Cerebellar nuclear complex (tissue), 1 donor: ENCODE measurements at places on chromosomes 2 and 18.

DNA sequence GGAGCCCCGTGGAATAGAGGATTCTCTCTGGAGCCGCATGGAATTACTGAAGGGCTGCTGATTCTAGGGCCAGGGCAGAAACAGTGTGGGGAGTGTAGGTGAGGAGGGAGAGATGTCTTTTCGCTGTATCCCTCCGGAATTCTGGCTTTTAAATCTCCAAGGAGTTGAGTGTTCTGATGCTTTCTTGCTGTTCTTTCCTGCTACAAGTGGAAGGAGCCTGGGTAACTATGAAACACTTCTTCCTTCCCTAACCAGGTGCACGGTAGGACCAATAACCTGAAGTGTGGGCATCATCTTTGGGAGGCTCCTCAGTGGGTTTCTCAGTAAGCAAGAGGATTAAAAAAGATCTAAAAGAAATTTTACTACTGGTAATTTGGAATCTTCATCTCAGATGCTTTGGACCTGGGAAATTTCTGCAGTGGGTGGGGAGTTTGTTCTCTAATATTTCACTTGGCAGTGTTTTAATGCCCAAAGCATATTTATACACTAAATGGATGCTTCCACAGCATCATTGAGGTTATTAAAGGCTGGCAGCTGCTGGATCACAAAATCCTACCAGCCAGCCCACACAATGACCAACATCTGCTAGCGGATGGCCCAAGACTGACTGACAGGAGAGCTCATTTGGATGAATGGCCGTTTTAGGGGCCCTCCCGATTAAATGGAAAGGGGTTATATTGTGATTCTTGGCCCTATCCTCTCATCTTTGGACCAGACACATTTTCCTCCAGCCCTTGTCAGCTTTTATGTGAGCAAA, 2.1 kb downstream of the EML6 start:
- no peak for DNase-seq

- no peak for DNase-seq
These were observed 39.2 kb downstream of the GALNT1 start for GRCh38 chr18:35620765-35621164.

- no peak for DNase-seq
These were observed 101.9 kb downstream of the CTIF start for GRCh38 chr18:48640566-48641270.

GRCh38 chr2:159054985-159055384, 86.5 kb downstream of the TANC1 start:
- no peak for DNase-seq

- no peak for DNase-seq
These were observed 78.5 kb downstream of the SPRED2 start for GRCh38 chr2:65353927-65354326.

DNA sequence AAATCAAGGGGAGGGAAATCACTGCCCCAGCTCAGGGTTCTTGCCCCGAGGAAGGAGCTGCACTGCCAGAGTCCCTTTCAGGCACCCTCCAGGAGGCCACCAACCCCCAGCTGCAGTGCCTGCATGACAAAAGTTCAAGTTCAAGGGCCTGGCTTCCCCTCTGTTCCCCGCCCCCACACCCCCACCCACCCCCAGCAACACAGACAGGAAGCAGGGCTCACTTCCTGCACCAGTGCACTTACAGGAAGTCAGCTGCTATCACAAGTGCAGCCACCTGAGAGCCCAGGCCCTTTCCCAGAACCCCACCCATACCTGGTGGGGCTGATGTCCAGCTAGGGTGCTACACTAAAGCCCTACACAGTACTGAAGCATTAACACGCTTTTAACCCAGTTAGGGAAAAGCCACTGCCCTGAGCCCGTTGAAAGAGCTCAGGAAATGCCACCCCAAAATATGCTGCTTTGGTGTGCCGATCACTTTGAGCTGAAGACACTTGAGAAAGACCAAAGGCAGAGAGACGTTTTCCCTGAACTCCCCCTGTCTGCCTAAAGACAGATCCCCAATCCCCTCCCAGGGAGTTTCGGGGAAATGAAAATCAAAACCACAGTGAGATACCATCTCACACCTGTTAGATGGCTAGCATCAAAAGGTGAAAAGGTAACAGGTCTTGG, 109.9 kb upstream of the CAB39 start:
- DNase-seq: no peak

DNA sequence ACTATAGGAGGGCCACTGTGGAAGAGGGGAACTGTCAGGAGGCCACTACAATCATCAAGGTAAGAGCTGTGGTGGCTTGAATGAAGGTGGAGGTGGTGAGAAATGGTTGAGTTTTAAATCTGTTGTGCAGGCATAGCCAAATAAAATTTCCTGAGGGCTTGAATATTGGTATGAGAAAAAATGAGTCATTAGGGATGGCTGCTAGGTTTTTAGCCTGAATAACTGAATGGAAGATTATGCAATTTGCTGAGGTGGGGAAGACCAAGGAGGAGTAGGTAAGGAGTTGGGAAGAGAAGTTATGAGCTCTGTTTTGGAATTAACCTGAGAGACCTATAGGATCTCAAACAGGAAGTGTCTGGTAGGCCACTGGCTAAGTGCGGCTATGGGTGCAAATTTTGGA, 84.0 kb downstream of the KLHL14 start:
- DNase-seq: no peak

DNA sequence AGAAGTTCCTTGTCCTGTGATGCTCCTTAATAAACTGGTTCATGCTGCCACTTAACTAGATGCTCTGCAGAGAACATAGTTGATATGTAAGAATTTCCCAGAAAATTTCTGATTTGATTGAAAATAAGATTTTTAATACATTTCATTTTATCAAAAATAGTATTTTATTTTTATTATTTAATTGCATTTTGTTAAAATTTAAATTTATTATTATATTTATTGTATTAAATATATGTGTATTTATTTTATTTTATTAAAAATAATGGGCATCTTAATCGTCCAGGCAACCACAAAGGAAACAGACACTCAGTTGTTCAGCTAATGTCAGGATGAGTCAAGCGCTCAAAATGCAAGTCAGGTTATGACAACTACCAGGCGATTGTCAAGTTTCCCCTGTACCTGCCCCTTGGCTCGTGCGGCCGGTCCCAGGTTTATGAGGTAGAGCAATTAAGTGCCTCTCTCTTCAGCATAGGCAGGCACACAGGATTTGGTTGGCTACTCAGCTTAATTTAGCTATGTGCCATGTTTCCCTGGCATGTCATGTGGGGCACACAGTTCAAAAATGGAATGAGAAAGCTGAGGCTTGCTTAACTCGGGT, 361.2 kb downstream of the RND3 start:
- no peak for DNase-seq

DNA sequence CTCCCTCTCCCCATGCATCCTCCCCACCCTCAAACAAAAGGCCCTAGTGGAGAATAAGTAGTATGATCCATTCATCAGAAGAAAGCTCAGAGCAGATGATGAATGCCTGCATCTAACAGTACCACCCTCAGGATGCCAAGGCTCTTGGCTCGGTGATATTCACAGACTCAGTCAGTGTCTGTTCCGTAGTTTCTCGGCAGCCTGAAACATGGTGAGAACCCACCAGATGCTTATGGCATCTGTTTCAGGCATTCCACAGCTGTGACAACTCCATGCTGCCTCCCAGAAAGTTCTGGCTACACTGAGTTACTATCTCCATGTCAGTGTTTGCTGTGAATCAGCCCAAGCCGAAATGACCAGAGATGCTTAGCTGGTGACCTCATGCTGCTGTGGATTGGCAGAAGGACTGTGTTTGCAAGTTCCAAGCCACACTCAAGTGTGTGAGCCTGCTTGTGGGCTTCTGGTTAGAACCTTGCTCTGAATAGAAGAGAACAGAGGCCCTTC, 83.9 kb downstream of the WDSUB1 start:
- DNase-seq: no peak

- DNase-seq: no peak
These were observed 21.5 kb downstream of the SOWAHC start for GRCh38 chr2:109635426-109636304.

- DNase-seq: no peak
These were observed 25.9 kb downstream of the ROCK1 start for GRCh38 chr18:21085579-21086166.

- DNase-seq: no peak
These were observed 377.8 kb upstream of the DDX18 start for GRCh38 chr2:117436697-117437096.

DNA sequence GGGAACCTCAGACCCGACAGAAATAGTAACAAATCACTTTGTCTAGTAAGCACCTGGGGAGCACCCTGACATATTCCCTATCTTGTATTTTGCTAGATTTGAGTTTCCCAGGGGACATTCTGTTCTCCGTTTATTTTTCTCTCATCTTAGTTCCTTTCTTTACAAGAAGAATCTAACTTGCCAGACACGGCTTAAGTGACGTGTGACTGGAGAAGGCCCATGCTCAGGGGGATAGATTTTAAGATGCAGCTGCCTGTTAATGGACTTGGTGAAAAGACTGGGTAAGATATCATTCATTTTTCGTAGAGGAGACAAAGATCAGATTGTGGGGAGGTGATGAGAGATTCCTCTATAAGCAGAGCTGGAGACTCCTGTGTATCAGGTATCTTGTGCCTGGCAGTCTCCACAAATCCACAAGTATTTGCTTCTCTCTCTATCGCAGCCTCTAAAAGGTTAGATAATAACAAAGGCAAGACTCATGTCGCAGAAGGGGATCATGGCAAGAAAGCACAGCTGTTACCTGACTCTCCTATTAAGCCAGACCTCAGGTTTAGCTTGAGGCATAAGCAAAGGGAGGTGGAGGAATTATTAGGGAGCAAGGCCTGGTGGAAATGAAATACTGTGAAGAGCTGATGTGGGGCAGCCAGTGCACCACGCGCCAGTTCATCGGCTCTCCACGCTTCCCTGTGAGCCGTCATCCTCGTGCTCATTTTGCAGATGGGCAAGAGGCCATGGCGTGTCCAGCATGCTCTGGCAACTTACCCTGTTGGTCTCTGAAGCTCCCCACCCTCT, 347.2 kb upstream of the TNP1 start:
- DNase-seq: no peak

- no peak for DNase-seq
These were observed 64.0 kb downstream of the INPP4A start for GRCh38 chr2:98508709-98509066.
